ENCODE measurements at places on chromosomes 7 and 10.

- no peak for DNase-seq
Observed at GRCh38 chr10:88288320-88289059, 294.6 kb downstream of the RNLS start.

GRCh38 chr7:88692493-88692892, 67.0 kb upstream of the ZNF804B start:
- no peak for DNase-seq

- DNase-seq, result no peak
Observed at GRCh38 chr10:58857251-58857805, 319.1 kb upstream of the PHYHIPL start.

DNA sequence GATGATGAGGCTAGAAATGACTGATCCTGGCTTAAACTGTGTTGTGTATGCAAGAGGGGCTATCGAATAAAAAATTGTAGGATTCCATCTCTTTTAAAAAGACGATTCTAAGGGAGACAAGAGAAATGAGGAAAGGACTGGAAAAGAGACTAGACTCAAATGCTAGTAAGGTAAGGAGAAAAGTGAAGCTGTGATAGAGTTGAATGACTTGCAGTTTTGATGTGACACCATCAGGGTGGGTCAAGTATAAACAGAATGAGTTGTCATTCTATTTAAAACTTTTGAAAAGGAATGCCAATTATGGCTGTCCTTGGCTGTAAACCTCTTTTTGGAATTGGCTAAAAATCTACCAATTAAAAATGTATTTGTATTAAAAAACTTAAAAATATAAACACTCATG, 184.5 kb upstream of the PHF14 start:
- no peak for DNase-seq

- no peak for DNase-seq
Observed at GRCh38 chr10:17512341-17513001, 58.1 kb upstream of the ST8SIA6 start.

- no peak for DNase-seq
Observed at GRCh38 chr7:129066290-129067131, 11.6 kb upstream of the TNPO3 start.

DNA sequence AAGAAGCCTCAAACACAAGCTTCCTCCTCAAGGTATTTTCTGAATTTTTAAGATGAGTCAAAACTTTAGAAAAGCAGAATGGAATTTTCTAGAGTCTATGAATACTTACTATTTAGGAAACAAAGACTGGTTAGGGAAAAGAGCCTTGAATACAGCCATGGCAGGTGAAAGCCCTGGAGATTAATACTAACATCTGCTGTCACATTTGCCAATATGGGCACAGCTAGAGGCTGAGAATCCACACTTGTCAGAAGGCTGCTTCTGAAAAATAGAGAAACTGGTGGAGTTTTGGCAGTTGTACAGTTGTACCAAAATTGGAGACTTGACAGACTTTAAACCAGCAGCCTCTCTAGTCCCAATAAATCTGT, 24.3 kb upstream of the CNNM1 start:
- DNase-seq, result no peak

DNA sequence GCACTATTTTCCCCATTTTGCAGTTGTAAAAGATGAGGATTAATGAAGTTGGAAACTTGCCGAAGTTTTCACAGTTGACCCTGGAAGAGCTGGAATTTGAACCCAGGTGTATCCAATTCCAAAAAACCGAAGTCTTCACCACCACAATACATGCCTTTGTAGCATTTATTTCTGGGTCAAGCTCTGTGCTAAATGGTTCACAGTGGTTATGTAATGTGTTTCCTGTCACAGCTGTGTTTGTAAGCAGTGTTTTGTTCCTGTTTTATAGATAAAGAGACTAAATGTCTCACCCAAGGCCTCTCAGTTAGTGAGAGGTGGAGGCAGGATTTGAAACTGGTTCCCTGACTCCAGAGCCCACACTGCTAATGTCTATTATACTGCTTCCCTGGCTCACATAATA, 17.6 kb downstream of the SFTPA2 start:
- no peak for DNase-seq

DNA sequence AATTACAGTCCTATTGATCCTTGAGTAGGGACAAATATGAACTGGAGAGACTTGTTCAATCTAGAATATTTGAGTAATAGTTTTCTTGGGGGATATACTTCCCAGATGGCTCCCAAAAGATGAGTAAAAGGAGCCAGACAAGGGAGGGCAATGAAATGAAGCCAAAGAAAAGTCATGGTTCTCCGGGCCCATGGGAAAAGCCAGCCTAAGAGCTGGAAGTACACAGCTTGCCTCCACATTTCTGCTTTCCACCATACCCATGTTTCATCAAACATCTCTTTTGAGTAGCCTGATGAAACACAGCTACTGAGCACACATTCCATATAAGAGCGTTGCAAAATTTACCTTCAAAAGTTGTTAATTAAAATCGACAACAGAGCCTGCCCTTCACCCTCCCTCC, 535.0 kb upstream of the FZD8 start:
- no peak for DNase-seq

GRCh38 chr10:118568327-118568848, 27.1 kb downstream of the PRLHR start:
- peak; percentile 58 for DNase-seq

- no peak for DNase-seq
Observed at GRCh38 chr10:112126901-112127300, 56.7 kb downstream of the GPAM start.

GRCh38 chr7:28579571-28579970, 167.3 kb downstream of the CREB5 start:
- no peak for DNase-seq

DNA sequence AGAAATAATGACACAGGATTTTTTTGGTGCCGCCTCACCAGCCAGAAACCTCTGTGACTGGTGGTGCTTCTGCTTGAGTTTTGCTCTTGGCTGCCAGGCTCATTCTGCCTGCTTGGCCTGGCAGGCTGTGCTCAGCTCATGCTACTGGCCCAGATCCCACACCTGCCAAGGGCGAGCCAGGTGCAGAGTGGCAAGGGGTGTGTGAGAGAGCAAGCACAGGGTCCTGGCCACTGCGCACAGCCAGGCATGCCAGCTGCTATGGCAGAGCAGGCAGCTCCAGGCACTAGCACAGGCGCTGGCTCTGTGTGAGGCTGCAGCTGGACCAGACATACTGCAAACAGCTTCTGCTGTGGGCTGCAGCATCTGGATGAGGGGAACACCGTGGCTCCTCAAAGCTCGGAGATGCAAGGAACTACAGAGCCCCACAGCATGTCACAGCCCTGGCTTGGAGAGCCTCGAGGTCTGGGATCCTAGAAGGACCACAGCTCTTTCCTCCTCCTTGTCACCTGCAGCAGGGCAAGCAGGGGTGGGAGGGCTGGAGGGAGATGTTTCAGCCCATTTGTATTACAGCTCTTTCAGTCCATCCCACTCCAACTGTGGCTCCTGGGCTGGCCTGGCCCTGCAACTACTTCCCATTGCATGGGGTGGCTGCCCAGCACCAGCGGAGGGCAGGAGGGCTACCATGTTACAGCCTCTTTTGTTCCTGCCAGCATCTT, 313.4 kb upstream of the SEMA3C start:
- no peak for DNase-seq

DNA sequence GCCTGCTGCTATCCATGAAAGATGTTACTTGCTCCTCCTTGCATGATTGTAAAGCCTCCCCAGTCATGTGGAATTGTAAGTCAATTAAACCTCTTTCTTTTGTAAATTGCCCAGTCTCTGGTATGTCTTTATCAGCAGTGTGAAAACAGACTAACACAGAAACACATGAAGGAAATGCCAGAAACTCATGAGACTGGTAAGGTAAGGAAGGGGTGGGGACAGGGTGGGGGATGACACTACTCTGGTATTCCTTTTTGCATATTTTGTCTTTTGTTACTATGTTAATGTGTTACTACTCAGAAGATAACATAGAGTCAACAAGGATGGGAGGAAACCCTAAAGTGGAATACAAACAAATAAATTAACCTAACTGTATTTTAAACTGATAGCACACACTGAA, 69.8 kb upstream of the DRGX start:
- no peak for DNase-seq

- DNase-seq, result no peak
Observed at GRCh38 chr10:76086761-76087639, 655.6 kb downstream of the LRMDA start.

GRCh38 chr10:71726580-71727104, 7.1 kb upstream of the C10orf105 start:
- DNase-seq, result no peak

DNA sequence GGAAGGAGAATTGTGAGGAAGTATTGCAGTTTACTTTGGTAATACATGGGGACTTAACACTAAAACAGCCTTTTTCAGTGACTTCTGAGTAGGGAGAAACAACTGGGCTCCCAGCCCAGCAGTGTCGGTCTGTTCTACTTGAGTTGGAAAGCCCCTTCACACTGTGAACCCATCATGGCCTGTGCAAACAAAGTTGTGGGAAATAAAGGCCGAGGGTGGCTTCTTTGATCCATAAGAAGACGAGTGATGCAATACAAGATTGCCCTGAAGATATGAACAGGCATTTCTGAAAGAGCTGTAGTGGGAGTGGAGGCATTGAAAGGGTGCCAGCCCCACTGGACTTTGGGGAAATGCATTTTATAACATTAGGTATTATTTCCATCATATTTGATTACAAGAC, 28.3 kb downstream of the C10orf120 start:
- no peak for DNase-seq

- no peak for DNase-seq
Observed at GRCh38 chr7:130135208-130136205, 65.2 kb downstream of the KLHDC10 start.
